ENCODE measurements at places on chromosomes 2 and 18.

GRCh38 chr18:715626-716025 lies 3.2 kb upstream of the ENOSF1 start:
- DNase-seq: no peak

GRCh38 chr2:229033816-229034215 lies 237.3 kb downstream of the PID1 start:
- no peak for DNase-seq

GRCh38 chr2:27255660-27256059 lies 7.2 kb downstream of the SLC30A3 start:
- DNase-seq: no peak

GRCh38 chr2:7860693-7861092 lies 821.2 kb upstream of the ID2 start:
- no peak for DNase-seq

- DNase-seq: no peak
These were observed 108.8 kb downstream of the TWIST2 start for GRCh38 chr2:238956676-238957075.

DNA sequence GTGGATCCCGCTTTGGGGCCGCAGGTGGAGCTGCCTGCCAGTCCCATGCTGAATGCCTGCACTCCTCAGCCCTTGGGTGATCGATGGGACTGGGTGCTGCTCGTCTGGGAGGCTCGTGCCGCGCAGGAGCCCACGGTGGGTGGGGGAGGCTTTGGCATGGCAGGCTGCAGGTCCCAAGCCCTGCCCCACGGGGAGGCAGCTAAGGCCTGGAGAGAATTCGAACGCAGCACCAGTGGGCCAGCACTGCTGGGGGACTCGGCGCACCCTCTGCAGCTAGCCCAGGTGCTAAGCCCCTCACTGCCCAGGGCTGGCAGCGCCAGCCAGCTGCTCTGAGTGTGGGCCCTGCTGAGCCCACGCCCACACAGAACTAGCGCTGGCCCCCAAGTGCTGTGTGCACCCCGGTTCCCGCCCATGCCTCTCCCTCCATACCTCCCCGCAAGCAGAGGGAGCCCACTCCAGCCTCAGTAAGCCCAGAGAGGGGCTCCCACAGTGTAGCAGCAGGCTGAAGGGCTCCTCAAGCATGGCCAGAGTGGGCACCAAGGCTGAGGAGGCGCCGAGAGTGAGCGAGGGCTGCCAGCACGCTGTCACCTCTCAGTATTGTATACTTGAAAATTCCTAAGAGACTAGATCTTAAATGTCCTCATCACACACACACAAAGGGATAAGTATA lies 1654.2 kb upstream of the SLC39A10 start:
- no peak for DNase-seq

- no peak for DNase-seq
These were observed 23.5 kb downstream of the ELP2 start for GRCh38 chr18:36153203-36153602.

- DNase-seq: no peak
These were observed 35.3 kb downstream of the LRRFIP1 start for GRCh38 chr2:237662671-237663093.

DNA sequence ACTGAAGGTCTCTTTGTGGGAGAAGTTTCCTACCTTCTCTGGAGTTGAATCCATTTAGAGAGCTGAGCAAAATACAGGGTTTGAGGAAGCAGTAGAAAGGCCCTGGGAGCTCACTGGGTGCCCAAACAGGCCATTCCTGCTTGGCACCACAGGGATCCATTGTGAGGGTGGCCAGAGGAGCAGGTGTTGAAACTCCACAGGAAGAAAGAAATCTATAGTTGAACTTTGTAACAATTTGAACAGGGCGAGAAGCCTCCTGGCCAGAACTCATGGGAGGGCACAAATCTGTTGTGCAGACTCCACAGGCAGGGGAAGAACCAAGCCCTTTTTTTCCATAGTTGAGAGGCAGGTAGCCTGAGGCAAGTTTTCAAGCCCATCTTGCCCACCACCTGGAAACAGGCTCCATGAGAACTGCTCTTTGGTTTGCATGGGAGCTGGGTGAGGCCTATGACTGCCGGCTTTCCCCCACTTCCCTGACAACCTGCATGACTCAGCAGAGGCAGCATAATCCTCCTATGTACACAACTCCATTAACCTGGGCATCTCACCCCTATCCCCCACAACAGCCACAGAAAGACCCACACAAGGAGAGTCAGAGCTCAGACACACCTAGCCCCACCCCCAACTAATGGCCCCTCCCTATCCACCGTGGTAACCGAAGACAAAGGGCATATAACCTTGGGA lies 1053.0 kb downstream of the TSN start:
- no peak for DNase-seq

DNA sequence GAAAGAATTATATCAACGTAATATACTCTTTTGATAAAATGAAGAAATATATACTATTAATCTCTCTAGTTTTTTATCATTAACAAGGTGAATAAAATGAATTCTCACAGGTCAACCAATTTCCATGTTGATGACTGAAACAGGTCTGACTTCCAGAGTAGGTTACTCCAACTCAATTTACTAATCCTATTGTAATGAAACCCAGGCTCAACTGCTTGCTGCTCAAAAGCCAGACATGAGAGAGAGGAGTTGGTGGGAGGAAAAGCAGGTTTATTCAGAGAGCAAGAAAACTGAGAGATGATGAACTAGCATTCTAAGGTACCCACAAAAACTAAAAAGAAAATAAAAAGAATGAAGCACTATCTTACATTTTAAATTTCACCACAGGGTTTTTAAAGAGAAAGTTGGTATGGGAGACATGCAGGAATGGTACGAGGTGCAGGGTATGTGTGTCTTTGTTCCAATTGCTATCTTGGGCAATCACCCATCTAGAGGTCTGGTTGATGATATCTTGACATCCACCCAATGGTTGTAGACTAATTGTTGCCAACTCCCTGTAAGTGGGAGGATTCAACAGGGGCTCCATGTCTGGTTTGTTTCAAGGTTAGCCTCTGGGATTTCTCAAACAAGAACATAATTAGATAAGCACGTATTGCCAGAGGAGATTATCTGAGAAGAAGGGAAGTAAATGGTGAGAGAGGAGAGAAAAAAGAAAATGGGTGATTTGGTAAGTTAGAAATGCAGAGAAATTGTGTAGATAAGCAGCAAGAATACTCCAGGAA lies 471.4 kb upstream of the REG3G start:
- DNase-seq: no peak

GRCh38 chr18:67682516-67682915 lies 166.0 kb upstream of the DSEL start:
- DNase-seq: no peak

DNA sequence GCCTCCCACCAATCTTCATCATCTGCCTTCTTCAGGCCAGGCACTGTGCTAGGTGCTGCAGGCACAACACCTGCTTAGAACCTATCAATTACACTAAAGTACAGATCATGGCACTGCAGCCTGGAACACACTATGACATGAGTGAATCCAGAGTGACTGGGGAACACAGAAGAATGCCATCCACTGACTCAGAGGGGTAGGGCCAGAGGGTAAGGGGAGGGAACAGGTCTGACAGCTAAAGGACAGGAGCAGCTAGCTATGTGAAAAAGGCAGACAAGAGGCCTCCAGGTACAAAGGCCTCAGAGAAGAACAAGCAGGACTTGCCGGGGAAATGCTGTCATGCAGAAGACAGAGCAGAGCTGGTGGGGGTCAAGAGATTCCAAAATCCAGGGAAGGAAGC lies 53.3 kb upstream of the ACAA2 start:
- no peak for DNase-seq

DNA sequence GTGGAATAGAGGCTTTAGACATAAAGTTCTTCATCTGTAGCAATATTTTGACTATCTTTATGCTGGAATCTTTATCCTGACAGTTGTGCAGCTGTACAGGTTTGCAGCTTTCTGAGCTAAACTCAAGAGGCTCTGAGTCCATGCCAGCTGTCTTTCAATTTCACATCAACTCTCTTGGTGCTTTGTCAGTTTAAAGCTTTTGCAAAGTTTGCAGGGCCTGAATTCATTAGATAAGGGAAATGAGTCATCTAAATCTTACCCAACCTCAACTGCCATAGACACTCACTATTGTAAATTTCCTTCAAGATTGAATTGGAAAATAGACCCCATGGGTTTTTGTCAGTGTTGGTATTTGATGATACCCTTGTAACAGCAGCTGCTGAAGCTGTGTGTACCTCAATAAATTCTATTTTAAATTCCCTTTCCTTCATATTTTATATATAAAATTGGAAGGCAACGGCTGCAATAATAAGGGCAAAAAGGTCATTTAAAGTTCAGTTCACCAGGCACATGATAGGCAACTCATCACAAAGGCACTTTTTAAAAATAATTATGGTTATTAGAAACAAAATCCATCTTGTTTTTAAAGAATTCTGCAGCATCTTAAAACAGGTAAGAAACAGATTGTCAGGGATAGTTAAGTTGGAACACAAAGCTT lies 169.9 kb upstream of the SLC39A10 start:
- DNase-seq: no peak

DNA sequence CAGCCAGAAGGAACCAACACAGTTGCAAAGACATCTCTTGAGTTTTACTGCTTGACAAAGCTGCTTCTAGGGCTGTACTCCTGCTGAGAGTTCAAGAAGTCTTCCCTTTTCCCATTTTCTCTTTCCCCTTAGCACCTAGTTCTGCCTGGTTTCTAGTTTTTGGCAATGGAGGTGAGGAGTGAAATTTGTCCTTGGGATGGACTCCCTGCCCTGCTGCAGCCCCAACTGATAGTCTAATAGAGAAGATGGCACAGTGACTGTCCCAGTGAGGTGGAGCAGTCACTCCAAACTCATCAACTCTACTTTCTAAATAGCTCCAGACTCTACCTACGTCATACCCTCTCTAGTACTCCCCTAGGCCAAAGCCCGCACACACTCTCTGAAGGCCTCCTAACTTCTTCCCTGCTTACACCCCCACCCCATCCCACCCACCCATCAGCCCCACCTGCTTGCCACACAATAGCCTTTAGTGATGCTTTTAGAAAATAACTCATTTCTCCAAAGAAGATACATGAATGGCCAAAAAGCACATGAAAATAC lies 164.4 kb downstream of the DDX1 start:
- no peak for DNase-seq

DNA sequence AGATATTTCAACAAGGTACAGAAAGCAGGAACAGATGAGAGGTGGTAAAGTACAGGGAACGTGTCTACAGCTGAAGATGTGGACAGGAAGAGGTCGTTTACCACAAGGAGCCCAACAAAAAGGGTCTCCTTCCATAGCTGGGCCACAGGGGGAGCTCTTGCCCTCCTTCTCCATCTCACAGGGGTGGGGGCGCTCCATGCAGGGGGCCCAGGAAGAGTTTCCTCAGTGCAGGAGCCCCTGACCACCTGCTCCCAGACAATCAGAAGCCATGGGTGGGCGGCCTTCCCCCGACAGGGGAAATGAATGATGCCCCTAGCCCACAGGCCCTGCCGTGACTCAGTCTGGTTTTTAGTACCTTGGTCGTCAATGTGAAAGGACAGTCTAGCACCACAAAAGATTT lies 163.6 kb upstream of the ZNF516 start:
- peak; percentile 85 for DNase-seq

GRCh38 chr2:221680548-221680947 lies 108.4 kb upstream of the EPHA4 start:
- no peak for DNase-seq
